ENCODE measurements at places on chromosomes 5 and 9.

GRCh38 chr5:98581112-98581997 is 192.1 kb upstream of the RGMB start:
- DNase-seq: no peak

- DNase-seq: no peak
Observed at GRCh38 chr5:93995126-93995621, 253.8 kb upstream of the POU5F2 start.

DNA sequence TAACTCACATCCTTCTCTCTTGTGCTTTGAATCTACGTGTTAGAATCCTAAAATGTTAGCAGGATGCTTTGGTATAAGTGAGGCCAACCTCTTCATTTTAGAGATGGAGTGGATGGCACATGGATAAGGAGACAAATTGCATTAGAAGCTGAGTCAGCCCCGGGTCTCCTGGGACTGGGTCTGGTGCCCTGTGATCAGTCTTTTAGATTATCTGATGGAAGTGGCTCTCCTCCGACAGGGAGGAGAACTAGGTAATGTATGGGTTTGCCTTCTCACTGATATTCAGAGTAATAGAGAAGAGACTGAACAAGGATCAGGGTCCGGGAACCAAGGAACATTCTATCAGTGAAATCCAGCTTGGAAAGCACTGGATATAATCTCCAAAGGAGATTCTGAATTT is 74.9 kb upstream of the TNFSF8 start:
- DNase-seq: no peak

GRCh38 chr9:133794016-133794760 is 56.0 kb upstream of the SARDH start:
- DNase-seq: no peak

DNA sequence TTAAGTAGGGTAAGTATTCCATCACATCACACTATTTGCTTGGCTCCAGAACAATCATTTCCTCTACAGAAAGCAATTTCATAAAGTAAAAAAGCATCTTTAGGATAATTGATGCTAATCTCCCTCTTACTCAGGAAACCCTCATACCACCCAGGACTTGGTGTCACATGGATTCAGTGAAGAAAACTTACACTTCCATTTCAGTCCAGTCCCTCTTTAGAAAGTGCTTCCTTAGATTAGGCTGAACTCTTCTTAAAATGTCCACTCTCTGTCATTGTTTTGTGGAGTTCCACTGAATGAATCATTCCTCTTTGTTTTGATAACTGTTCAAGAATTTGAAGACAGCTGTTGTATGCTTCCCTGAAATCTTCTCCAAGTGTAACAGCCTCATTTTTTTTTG is 144.0 kb upstream of the ZNF462 start:
- no peak for DNase-seq

DNA sequence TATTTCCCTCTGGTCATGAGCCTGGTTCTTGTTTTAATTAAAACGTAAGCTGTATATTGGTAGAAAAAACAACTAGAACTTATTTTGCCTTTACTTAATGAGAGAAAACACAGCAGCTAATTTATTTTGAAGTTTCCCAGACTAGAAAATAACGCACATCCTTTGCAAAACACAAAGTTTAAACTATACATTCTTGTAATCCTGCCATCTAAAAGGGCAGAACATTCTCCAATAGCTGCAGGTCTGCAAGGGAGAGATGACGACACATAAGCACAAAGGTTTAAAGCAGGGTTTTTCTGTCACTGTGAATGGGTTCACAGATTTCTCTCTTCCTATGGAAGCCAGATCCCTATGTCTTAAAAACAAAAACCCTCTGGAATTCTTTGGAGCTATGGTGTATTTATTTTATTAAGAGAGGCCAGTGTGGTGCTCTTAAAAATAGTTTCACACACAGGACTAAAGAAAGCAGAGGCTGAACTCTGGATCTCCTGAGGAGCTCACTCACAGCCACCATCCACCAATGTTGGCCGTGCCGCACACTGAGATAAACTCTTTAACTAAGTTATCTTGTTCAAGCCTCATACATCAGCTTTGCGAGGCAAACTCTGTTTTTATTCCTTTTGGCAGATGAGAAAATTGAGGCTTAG is 82.4 kb downstream of the SNCAIP start:
- DNase-seq: no peak

DNA sequence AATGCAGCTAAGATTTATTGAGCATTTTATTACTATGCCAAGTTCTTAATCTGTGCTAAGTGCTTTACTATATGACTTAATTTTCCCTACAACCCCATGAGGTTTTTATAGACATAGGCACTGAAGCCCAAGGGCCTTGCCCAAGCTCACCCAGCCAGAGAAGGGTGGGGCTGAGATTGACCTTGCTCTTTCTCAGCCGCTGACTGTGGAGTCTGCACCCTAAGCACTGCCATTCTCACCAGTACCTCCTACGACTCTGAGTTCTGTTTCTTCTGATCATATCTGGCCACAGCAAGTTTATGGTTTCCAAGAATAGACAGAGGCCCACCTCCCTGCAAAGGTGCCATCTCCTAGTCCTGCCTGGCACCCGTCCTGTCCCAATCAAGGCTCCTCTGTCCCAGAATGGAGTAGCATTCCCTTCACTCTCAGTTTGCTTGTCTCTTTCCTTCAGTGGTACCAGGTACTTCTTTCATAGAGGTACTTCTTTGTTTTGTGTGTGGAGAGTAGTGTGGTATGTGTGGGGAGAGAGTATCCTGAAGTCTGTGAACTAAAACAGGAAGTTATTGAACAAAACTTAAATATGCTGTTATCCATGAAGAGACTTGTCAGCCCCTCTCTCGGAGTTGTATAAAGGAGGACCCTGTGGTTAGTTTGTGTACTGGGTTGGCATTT is 42.6 kb downstream of the CSF1R start:
- DNase-seq: no peak

- DNase-seq: no peak
Observed at GRCh38 chr9:90035471-90035870, 430.7 kb downstream of the GADD45G start.

- DNase-seq: no peak
Observed at GRCh38 chr5:39750661-39751060, 325.9 kb upstream of the DAB2 start.

- DNase-seq: no peak
Observed at GRCh38 chr9:75063556-75064305, 24.2 kb downstream of the NMRK1 start.

DNA sequence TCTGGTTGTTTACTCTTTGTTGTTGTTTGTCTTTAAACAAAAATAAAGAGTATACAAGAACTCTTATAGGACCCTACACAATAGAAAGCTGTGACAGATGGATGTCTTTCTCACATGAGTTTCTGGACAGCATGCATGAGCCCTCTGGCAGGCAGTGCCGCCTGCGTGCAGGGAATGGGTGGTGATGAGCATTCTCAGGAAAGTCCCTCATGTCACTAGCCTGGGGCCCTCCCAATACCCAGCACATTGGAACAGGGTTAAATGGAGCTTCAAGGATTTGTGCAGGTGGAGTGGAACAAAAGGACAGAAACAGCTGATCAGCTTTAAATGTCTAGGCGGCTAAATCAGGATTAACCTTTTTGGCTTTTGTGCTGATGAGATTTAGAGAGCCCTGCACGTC is 181.0 kb upstream of the CD180 start:
- DNase-seq: no peak

Data from T-helper 1 cell (primary cell).